ENCODE measurements at places on chromosomes 1 and 21.
A peak's percentile ranks its signal among the peaks of the same experiment; 100 is the strongest.

GRCh38 chr1:197618061-197618460 is 157.2 kb downstream of the DENND1B start:
- no peak for DNase-seq

DNA sequence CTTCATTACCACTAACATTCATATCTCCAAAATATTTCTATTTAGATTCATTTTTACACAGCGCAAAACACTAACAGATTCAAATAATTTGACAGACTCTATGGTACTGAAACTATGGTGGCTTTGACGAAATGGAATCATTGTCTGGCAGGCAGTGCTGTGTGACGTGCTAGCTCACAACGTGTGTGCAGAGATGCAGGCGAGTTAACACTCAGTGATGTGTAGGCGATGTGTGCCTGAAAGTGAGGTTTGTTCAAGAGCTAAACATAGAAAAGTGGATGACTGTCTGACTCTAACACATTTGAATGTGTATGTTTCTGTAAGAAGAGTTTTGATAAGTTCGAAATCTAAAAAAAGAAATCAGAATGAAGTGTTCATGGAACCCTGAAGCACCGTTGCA is 97.7 kb downstream of the RYR2 start:
- no peak for DNase-seq

DNA sequence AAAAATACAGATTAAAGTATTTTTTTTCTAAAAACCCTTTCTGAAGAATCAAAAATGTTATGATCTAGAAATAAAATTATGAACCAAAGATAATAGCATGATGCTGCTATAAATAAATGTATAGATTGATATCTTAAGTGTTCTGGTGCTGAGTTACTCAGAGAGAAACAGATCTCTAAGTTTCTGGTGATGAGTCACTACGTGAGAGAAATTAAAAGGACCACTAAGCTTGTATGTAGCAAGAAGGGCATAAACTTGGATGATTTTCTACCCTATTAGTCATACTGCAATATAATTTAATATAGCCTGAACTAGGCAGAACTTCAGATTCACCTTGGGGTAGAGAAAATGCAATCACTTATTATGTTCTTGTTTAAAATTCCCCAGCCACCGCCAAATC is 514.8 kb downstream of the AMY1C start:
- no peak for DNase-seq

GRCh38 chr1:7117399-7118281 is 332.4 kb downstream of the CAMTA1 start:
- no peak for DNase-seq

GRCh38 chr1:150974580-150975478 is at the start of gene CERS2:
Gene CERS2, minus strand, starts transcription at chr1:150974835. Its CDS starts 5,745 bp downstream, at chr1:150969090.
- peak; percentile 51 for DNase-seq

GRCh38 chr1:1033009-1033587 is 13.2 kb downstream of the AGRN start:
- peak; percentile 81 for DNase-seq
